ENCODE measurements at places on chromosomes 2 and 18.

- no peak for DNase-seq
Measured at GRCh38 chr2:69387770-69388481, 899 bp upstream of the GFPT1 start.

GRCh38 chr2:181697126-181697525 lies 16.8 kb upstream of the NEUROD1 start:
- DNase-seq: no peak

- DNase-seq: no peak
Measured at GRCh38 chr2:239002954-239003623, 155.2 kb downstream of the TWIST2 start.

DNA sequence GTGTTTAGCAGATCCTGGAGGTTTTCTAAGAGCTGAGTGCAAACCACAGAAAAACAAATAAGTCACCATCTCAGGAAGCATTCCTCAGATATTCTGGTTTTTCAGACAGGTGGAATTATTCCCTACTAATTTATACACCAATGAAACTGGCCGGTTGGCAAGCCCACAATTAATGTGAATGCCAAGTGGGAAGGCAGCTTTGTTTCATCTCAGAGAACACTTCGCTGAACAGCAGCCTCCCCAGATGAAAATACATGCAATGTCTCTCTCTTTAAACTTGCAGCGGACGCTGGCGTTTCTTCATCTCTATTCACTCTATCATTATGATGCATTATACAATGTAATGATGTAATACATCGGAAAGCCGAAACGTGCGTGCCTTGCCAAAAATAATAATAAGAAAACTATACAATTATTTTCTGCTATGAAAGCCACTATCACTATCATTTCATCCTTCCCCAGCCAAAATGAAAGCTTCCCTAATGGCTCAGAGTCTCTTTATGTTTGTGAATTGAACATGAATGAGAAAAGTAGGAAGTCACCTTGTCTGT lies 649.4 kb downstream of the BCL11A start:
- DNase-seq: no peak

GRCh38 chr2:24421668-24422067 lies 61.3 kb upstream of the ITSN2 start:
- peak; percentile 31 for DNase-seq

- DNase-seq: no peak
Measured at GRCh38 chr18:54807303-54807702, 21.0 kb upstream of the RAB27B start.

DNA sequence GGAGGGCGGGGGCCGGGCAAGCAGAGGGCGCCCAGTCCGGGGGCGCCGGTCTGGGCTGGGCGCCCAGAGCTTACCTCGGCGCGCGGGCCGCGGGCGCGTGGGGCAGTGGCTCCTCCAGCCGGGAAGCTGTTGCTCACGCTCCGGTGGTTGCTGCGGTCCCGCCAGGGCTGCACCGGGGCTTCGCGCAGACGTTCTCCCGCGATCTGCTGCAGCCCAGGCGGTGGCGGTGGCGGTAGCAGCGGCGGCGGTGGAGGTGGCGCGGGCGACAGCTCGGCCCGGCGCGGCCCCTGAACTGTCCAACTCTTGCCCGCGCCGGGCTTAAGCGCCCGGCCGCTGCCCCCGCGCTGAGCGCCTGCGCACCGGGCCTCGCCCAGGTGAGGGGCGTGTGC lies 391 bp downstream of the ZNF385B start:
- no peak for DNase-seq

- no peak for DNase-seq
Measured at GRCh38 chr18:73785300-73785699, 362.3 kb downstream of the FBXO15 start.

- DNase-seq: no peak
Measured at GRCh38 chr18:56382541-56382940, 255.9 kb downstream of the TXNL1 start.

GRCh38 chr2:88855620-88856408 lies 164.3 kb downstream of the RPIA start:
- DNase-seq: no peak

GRCh38 chr2:40370007-40370395 lies 81.9 kb downstream of the SLC8A1 start:
- DNase-seq: no peak

Data from stimulated activated CD8-positive, alpha-beta memory T cell treated with anti-CD3 and anti-CD28 coated beads, Interleukin-7, amount 100 ng/mL, for 1 hour (primary cell).